ENCODE measurements at places on chromosomes 5 and 9. TPM values are rescaled to one million over a fixed set of nuclear protein-coding genes. Genes with fewer than 3 reads are reported as not detected.

- DNase-seq: no peak
- no peaks in the 10 kb centered on the region for H3K36me3 ChIP-seq
- no peaks in the 10 kb centered on the region for H3K4me1 ChIP-seq
These were observed 221.6 kb downstream of the NR2F1-AS1 start for GRCh38 chr5:93359296-93359959.

DNA sequence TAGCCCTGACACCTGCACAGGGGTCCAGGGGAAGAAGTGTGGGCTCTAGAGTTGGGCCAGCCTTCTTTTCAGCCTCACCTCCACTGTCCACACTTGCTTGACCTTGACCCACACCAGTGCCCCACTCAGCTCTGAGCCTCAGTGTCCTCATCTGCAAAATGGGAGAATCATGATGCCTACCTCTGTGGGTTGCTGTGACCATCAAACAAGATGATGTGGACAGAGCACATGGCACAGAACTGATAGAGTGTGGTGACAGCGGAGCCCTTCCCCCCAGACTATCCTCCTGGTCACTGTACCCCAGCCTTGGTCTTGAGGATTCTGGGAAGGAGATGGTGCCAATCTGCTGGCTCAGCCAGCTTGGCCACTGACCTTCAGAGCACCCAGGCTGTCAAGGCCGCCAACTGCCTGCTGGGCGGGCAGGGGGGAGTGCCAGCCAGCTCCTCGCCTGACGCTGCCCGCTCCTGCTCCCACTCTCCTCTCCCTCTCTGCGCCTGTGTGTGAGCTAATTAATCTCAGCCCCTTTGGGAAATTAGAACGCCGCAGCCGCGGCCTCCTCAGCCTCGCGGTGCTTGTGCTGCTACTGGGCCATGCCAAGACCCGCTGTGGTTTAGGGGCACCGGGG lies 16.7 kb downstream of the CXXC5 start:
- H3K4me1 ChIP-seq: peaks cover 86% of the 10 kb centered on the region
- H3K36me3 ChIP-seq: no peaks in the 10 kb centered on the region
- peak overlapping the region; percentile 36 for H3K27ac ChIP-seq
- H3K4me3 ChIP-seq: no peak overlapping the region

DNA sequence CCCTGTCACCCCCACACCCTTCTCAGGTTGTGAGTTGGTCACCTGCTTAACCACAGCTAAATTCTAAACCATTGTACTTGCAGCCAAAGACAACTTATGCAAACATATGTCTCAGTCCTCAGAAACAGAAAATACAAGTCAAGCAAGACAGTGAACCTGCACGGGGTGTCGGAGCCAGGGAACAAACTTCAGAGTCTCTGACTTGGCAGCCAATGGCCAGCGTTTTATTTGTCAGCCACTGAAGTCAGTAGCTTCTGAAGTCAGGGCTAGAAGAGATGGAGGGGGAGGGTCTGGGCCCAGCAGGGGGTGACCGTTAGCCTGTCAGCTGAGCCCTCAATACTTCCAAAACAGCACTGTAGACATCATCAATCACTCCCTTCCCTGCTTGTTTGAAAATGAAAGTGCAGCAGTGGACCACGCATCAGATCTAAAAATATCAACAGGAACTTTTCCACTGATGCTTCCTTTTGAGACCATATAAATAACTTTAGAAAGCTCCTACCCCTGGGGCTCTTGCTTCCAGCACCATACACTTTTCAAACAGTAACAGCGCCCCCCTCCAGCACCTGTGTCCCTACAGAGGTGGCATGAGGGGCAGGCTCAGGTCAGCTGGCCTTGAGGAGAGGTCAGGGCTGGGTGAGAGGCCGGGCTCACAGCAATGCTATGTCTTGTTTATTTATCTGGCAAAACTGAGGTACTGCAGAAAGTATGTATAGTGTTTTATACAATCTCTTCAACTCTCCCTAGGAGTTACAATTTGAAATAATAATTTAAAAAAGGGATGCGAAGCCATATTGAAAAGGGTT lies 142.5 kb downstream of the ACER2 start:
- peaks cover 6% of the 10 kb centered on the region for H3K4me1 ChIP-seq
- DNase-seq: no peak

DNA sequence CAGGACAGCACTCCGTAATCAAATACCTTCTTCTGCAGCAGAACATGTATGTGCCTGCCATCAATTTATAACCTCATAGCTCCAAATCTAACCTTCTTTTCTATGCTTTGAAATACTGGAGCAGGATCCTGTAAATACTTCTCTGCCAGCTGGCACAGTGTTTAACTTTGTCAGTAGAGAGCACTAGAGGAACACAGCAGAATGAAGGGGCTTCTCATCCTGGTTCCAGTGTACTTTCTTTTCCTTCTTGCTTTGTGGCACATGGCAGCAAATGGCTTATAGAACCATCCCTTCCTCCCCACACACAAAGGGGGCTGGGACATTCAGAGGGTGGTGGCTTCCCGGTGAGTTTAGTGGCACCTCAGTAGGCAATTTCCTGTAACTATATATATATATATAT lies 3.8 kb upstream of the FBXW11 start:
- no peaks in the 10 kb centered on the region for H3K36me3 ChIP-seq
- H3K4me3 ChIP-seq: no peak overlapping the region

DNA sequence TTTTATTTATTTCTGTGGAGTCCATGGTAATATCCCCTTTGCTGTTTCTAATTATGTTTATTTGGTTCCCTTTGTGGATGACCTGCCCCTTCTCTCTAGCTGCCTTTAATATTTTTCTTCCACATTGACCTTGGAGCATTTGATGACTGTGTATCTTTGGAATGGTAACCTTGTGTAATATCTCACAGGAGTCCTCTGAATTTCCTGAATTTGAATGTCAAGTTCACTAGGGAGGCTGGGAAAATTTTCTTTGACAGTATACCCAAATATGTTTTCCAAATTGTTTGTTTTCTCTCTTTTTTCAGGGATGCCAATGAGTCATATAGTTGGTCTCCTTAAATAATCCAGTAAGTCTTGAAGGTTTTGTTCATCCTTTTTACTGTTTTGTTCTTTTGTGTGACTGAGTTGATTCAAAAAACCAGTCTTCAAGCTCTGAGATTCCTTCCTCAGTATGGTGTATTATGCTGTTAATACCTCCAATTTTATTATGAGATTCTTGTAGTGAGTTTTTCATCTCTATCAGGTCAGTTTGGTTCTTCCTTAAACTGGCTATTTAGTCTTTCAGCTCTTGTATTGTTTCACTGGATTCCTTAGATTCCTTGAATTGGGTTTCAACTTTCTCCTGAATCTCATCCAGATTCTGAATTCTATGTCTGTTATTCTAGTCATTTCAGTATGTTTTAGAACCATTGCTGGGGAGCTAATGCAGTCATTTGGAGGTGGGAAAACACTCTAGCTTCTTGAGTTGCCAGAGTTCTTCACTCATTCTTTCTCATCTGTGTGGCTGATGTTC lies 349.0 kb upstream of the TARS1 start:
- no peaks in the 10 kb centered on the region for H3K36me3 ChIP-seq
- no peak overlapping the region for H3K4me3 ChIP-seq
- no peaks in the 10 kb centered on the region for H3K27me3 ChIP-seq
- H3K4me1 ChIP-seq: peaks cover 5% of the 10 kb centered on the region
- DNase-seq: no peak

The CNOT8 gene
- total RNA-seq: 66.8 TPM

The SEMA5A gene
- total RNA-seq: 1.6 TPM

The SLC6A19 gene
- total RNA-seq: not detected
